WERI-Rb-1 (cell line): ENCODE measurements at places on chromosomes 16 and 17.

- DNase-seq = no peak
Observed at GRCh38 chr17:77409282-77410161, 268.8 kb downstream of the SEC14L1 start.

GRCh38 chr16:50155925-50156324 is 2.8 kb downstream of the TENT4B start:
- DNase-seq = no peak

GRCh38 chr16:49757559-49758069 is 98.3 kb downstream of the ZNF423 start:
- DNase-seq = peak; percentile 56

DNA sequence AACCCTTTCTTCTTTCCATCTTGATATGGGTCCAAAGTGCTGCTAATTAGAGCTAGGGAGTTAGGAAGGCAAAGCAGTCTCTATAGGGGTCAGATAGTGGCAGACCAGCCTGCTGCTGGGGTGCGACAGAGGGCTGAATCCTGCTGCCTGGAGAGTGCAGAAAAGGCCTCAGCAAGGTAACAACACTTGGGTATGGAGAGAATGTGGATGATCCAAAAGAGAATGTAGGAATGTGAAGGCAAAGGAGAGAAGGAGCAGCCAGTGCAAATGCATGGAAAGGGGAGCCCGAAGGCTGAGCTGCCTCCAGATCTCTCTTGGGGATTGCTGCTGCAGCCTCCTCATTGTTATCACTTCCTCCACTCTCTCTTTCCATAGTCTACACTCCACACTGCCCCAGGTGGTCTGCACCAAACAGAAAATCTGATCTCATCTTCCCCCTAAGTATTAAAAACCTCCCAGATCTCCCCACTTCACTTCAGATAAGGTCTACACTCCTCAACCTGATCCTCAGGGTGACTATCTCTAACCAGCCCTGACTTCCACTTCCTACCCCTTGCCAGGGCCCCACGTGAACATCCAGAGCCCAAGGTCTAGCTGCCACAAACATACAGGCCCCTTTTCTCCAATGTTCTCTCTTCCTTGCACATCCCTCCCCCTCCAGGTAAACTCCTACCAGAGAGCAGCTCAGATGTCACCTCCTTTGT is 28.8 kb downstream of the TOM1L2 start:
- no peak for DNase-seq
